Activated T-helper 1 cell treated with anti-CD3 and anti-CD28 coated beads, Interleukin-2, amount 50 U/mL, for 16 hours (primary cell): ENCODE measurements at places on chromosomes 12 and 14.

- no peak for DNase-seq
Measured at GRCh38 chr12:45658020-45658419, 71.5 kb upstream of the ARID2 start.

DNA sequence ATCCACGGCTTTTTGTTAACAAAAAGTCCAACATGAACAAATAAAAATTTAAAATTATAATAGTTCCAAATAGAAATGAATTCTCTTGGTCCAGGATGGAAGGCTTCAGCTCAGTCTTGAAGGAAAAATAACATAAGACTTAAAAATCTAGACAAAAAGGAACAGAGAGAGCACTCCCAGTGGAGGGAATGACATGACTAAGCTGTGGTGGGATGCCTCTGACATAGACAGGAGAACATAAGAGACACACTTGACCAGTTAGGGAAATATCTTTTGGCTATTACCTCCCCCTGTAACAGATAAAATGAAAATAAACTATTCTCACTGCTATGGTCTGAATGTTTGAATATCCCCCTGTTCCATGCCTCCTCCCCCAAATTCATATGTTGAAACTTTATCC, 106.8 kb downstream of the BBS10 start:
- DNase-seq = no peak

GRCh38 chr12:47852096-47852571, 32.4 kb upstream of the HDAC7 start:
- DNase-seq = no peak

DNA sequence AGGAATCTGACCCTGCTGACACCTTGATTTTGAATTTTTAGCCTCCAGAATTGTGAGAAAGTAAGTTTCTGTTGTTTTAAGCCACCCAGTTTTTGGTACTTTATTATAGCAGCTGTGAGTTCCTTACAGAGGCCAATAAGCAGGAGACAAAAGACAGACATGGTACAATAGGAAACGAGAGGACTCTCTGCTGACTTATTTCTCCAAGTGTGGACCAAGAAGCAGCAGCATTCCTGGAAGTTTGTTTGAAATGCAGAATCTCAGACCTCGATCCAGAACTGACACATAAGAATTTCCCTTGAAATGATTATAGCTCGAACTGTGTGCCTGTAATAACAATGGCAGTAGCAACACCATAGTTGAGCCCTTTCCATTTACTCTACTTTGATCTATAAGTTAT, 31.9 kb upstream of the LUM start:
- DNase-seq = no peak

DNA sequence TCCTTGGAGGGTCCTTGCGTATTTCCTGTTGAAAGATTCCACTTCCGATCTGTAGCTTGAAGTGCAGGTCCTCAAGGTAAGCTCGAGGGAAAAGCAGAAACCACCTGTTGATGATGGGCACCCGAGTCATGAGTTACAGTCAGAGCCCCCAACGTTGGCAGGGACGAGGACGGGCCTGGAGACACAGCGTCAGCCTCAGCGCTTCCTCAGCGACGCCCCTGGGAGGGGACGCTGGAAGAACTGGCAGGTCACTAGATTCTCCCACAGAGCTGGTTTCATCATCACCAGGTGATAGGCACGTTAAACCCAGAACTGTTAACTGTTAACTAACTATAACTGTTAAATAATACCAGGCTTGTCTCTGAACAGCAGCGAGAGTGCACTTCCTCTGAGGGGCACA, 101.8 kb downstream of the TNFAIP2 start:
- DNase-seq = no peak

- DNase-seq = no peak
Measured at GRCh38 chr12:67026487-67027246, 242.5 kb upstream of the CAND1 start.

- no peak for DNase-seq
Measured at GRCh38 chr14:103158688-103159087, 35.4 kb downstream of the TNFAIP2 start.

DNA sequence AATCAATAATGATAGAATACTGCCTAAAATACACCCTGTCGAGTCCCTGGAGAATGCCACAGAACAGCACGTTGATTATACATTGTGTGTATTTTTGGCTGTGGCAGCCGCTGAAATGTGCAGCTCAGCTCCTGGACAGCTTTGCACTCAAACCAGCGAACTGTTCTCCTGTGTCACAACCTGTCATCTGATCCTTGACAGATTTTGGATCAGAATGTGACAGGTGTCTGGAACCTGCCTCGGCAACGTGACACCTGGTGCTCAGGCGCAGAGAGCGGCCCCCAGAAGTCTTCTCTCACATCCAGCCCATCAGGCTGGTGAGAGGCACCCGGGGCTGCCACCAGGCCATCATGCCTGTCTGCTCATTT, 19.3 kb downstream of the MVK start:
- no peak for DNase-seq

DNA sequence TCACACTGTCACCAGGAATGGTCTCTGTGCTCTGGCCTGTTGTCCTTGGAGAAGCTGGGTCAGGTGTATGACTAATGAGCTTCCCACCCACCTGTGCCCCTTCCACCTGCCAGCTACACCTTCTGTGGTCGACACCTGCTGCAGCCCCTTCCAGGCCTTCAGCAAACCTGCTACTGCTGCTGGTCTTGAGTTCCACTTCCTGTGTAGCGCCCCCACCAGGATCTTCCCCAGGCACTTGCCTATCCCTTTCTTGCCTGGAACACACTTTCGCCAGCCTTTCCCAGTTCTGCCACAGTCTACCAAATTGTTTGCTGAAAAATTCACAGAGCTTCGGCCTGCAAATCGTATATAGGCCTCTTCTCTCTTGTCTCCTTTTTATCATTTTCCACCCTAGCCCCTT, 75.3 kb downstream of the CRACR2A start:
- DNase-seq = no peak

DNA sequence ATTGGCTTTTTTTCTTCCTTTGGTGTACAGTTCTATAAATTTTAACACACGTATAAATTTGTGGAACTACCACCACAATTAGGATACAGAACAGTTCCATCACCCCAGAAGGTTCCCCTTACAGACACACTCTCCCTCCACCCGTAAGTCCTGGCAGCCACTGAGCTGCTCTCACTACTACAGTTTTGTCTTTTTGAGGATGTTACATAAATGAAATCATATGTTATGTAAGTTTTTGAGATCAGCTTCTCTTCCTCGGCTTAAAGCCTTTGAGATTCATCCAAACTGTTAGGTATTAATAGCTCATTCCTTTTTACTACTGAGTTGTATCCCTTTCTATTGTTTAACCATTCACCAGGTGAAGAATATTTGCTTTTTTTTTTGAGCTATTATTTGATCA, 74.3 kb upstream of the SLC24A4 start:
- no peak for DNase-seq

GRCh38 chr14:93067088-93067487, 48.6 kb downstream of the ITPK1 start:
- no peak for DNase-seq

DNA sequence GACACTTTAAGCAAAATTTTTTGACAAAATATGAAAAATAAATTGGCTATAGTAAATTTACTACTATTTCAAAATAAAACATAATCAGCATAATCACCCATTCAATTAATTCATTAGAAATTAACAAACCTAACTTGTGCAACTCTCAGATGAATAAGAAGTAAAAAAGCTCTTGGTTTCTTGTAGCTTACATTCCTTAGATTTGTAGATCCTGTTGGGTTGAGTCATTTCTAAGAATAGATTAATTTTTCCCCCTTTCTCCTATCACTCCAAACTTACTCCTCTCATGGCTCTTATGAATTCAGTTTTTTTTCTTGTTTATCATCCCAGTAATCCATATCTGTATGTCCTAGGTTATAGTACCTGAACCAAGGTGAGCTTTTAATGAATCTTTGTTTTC, 230.9 kb upstream of the LRIG3 start:
- no peak for DNase-seq

DNA sequence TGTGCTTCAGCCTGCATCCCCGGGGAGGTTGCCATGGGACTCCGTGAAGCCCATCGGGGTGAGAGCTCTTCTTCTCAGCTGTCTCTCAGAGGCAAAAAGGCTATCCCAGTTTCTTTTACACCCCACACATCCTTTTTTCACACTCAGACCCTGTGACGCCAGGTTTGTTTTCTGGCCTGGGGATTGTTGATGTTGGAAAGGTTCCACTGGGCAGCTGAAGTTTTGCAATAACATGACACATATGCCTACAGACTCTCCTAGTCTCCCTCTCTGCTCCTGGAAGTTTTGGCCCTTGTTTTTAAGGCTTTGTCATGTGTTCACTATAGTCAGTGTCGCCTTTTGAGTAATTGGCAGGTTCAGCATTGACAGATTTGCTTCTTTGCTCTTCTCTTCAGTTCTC, 118.6 kb downstream of the SMOC1 start:
- DNase-seq = no peak

GRCh38 chr14:60311417-60311816, 62.4 kb downstream of the PPM1A start:
- DNase-seq = no peak

DNA sequence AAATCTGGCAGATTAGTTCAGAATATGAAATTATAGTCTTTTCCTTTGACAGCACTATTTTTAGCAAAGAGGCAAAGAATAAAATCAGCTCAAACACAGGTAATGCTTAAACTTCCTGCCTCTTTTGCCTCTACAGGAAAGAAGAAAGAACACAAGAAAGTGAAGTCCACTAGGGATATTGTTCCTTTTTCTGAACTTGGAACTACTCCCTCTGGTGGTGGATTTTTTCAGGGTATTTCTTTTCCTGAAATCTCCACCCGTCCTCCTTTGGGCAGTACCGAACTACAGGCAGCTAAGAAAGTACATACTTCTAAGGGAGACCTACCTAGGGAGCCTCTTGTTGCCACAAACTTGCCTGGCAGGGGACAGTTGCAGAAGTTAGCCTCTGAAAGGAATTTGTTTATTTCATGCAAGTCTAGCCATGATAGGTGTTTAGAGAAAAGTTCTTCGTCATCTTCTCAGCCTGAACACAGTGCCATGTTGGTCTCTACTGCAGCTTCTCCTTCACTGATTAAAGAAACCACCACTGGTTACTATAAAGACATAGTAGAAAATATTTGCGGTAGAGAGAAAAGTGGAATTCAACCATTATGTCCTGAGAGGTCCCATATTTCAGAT, 17.4 kb downstream of the TMPO start:
- DNase-seq = no peak

DNA sequence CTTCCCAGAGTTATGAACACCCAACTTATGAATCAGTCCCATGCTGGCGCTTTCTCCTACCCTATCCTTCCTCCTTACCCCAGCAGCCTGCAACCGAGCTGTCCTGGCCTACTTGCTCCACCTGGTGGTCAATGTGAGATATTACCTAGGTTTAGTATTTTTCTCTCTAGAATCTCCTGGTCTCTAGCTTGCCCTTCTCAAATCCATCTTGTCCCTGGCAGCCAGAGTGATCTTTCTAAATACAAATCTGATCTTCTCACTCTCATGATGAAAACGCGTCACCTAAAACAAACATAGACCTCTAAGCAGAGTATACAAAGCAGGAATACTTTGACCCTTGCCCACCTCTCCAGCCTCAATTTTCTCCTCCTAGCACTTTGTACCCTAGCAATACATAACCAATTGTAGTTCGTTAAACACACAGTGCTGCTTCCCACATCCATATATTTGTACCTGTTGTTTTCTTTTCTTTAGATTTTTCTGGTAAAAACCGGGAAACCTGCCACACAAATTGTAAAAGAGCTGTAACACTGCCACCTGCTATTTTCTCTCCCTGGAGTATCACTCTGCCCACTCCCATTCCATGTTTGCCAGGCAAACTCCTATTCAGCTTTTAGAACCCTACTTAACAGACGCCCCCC, 20.0 kb upstream of the TCP11L2 start:
- DNase-seq = peak; percentile 7

DNA sequence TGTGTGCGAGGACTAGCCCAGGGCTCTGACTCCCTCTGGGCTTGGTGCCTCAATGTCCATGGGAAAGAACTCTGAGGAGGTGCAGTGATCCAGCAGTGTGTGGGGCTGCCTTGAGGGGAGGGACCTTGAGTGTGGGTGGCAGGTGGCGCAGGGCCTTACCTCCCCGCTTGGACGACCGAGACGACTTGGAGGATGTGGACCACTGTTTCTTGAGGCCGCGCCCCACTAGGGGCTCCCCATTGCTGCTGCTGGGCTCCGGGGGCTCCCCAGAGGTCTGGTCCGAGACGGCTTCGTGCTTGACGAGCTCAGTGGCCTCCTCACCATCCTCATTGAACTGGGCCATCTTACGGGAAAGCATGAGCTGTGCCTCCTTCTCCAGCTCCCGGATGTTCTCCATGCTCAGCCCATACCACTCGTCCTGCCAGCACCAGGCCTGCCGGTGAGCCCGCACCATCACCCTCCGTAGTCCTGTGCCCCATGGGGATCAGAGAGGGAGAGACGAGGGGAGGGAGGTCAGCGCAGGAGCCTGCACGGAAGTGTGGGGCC, 24.7 kb downstream of the ARL6IP4 start:
- DNase-seq = no peak

- no peak for DNase-seq
Measured at GRCh38 chr12:52946797-52947547, 1.9 kb upstream of the KRT18 start.

GRCh38 chr12:64951944-64952343, 127.5 kb downstream of the TBC1D30 start:
- DNase-seq = no peak

DNA sequence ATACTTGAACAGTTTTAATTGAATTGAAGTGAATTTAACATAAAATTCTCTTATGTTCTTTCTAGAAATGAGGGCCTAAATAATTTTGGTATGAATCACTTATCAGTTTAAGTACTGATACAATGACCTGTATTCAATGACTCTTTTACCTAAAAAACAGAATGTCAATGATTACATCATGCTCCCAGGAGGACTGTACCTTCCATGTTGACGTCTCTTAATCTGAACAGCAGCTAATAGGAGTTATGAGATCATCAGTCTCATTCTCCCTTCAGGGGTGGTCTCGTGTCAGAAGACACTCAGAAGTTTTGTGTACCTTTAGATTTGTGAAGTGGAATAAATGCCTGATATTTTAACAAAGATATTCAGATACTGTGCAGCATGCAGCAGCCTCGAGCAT, 206.3 kb downstream of the CNTN1 start:
- DNase-seq = no peak

GRCh38 chr14:61468063-61468825, 146.9 kb downstream of the PRKCH start:
- DNase-seq = no peak

DNA sequence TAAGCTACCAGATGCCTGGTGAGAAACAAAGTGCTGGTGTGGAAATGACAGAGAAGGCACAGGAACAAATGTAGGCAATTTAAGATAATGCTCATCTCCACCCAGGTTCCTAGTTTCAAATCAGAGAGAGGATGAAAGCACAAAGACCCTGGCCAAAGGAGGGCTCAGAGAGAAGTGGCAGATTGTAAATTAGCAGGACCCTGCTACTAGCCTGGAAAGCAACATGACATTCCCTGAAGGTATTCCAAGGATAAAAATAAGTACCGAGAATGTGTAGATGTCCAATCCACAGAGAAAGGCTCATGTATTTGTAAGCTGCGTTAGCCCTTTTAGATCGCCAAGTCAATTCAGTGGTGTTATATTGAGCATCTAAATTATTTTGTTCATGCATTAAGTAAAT, 324.0 kb downstream of the TMEM117 start:
- DNase-seq = no peak
